ENCODE measurements at places on chromosomes 16 and 17. TPM values are rescaled to one million over a fixed set of nuclear protein-coding genes. Genes with fewer than 3 reads are reported as not detected.

DNA sequence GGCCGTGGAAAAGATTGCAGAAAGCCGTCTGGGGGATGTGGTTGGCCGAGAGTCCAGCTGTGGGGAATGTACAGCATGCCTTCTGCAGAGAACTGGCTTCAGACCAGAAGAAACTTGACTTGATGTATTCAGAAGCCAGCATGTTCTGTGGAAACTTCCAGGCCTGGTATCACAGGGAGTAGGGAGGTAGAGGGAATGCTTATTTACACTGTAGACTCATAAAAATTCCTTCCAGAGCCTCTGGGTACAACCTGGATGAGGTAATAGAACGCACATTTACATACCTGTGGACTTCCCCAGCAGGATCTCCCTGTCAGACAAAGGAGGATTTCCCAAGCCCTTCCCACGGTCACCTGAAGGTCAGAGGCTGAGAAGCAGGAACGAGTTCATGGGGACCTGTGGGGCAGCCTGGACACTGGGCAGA is 11.8 kb upstream of the GAS7 start:
- no peaks in the 10 kb centered on the region for H3K4me1 ChIP-seq
- no peaks in the 10 kb centered on the region for H3K36me3 ChIP-seq
- H3K27ac ChIP-seq: no peak overlapping the region
- H3K4me3 ChIP-seq: no peak overlapping the region

GRCh38 chr17:28324267-28324745 is 5.3 kb downstream of the TMEM97 start:
- no peak for DNase-seq
- H3K36me3 ChIP-seq: peaks cover 3% of the 10 kb centered on the region
- no peak overlapping the region for H3K27ac ChIP-seq
- H3K27me3 ChIP-seq: no peaks in the 10 kb centered on the region
- H3K4me1 ChIP-seq: peaks cover 11% of the 10 kb centered on the region

- no peaks in the 10 kb centered on the region for H3K36me3 ChIP-seq
- no peaks in the 10 kb centered on the region for H3K4me1 ChIP-seq
- H3K27me3 ChIP-seq: no peaks in the 10 kb centered on the region
- H3K27ac ChIP-seq: peak overlapping the region; percentile 70
Measured at GRCh38 chr16:68005786-68006286, 6.6 kb upstream of the DPEP2 start.

DNA sequence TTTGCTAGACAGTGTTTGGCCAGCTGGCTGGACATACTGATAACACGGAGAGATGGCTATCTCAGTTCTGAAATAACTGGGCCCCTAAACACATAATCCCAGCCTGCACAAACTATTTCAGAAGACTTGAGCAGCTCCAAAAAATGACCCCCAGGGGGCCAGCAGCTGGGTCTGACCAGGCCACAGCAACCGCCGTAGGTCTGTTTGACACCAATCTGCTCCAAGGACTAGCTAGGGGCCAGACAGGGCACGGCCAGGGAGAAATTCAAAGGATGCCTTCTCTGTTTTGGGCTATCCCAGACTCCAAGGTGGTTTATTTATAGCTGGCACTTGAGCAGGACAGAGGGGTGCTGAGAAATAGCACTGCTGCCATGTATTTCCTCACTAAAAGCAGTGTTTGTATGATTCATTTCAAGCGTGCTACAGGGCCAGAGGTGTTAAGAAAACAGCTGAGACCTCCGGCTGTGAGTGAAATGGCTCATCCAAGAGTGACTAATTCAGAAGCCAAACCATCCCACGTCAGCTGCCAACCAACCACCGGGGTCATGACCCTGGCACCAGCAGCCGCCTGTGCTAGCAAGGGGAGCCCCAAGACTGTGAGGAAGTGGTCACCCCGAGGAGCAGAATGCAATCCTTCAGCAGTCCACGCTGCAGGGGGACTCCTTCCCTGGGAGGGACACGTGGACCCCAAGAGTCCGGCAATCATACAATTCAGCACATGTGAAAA is 5.7 kb downstream of the GGA2 start:
- H3K36me3 ChIP-seq: no peaks in the 10 kb centered on the region
- H3K27me3 ChIP-seq: no peaks in the 10 kb centered on the region
- H3K4me3 ChIP-seq: no peak overlapping the region
- H3K27ac ChIP-seq: peak overlapping the region; percentile 72

- H3K4me1 ChIP-seq: peaks cover 48% of the 10 kb centered on the region
- H3K27me3 ChIP-seq: no peaks in the 10 kb centered on the region
- H3K4me3 ChIP-seq: no peak overlapping the region
- DNase-seq: peak; percentile 36
- peak overlapping the region; percentile 24 for H3K27ac ChIP-seq
Measured at GRCh38 chr17:15273141-15273793, 8.1 kb upstream of the PMP22 start.

DNA sequence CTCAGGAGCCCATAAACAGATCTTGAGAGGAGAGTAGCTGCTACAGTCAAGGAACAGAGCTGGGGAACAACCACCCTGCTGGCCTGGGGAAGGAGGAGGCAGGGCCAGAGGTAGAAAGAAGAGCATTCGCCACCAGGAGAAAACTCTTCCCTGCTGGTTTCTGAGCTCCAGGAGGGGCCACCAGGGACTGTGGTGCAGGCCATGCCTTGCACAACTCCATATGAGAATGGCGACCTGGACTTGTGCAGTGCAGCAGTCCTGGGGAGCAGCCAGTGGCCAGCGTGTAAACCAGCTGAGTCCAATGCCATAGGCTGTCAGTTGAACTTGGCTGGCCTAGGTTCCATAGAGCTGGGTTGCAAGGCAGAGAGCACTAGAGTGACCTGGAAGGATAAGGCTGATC is 11.6 kb downstream of the SLC13A2 start:
- no peak overlapping the region for H3K27ac ChIP-seq
- no peak overlapping the region for H3K4me3 ChIP-seq
- DNase-seq: no peak
- H3K27me3 ChIP-seq: peaks cover 3% of the 10 kb centered on the region
- no peaks in the 10 kb centered on the region for H3K4me1 ChIP-seq
- H3K36me3 ChIP-seq: no peaks in the 10 kb centered on the region

- H3K27ac ChIP-seq: peak overlapping the region; percentile 62
- no peaks in the 10 kb centered on the region for H3K36me3 ChIP-seq
- no peaks in the 10 kb centered on the region for H3K27me3 ChIP-seq
- no peak for DNase-seq
- peaks cover 34% of the 10 kb centered on the region for H3K4me1 ChIP-seq
Measured at GRCh38 chr17:69057280-69057679, 3.4 kb downstream of the ABCA9 start.

GRCh38 chr16:17368446-17368845 is 102.3 kb downstream of the XYLT1 start:
- H3K4me3 ChIP-seq: no peak overlapping the region
- no peak for DNase-seq
- no peaks in the 10 kb centered on the region for H3K36me3 ChIP-seq
- no peaks in the 10 kb centered on the region for H3K4me1 ChIP-seq
- H3K27me3 ChIP-seq: no peaks in the 10 kb centered on the region

GRCh38 chr16:53529513-53529912 is 26.5 kb upstream of the AKTIP start:
- H3K27me3 ChIP-seq: no peaks in the 10 kb centered on the region
- H3K4me1 ChIP-seq: no peaks in the 10 kb centered on the region
- no peak overlapping the region for H3K4me3 ChIP-seq
- no peak overlapping the region for H3K27ac ChIP-seq
- DNase-seq: no peak
- no peaks in the 10 kb centered on the region for H3K36me3 ChIP-seq

DNA sequence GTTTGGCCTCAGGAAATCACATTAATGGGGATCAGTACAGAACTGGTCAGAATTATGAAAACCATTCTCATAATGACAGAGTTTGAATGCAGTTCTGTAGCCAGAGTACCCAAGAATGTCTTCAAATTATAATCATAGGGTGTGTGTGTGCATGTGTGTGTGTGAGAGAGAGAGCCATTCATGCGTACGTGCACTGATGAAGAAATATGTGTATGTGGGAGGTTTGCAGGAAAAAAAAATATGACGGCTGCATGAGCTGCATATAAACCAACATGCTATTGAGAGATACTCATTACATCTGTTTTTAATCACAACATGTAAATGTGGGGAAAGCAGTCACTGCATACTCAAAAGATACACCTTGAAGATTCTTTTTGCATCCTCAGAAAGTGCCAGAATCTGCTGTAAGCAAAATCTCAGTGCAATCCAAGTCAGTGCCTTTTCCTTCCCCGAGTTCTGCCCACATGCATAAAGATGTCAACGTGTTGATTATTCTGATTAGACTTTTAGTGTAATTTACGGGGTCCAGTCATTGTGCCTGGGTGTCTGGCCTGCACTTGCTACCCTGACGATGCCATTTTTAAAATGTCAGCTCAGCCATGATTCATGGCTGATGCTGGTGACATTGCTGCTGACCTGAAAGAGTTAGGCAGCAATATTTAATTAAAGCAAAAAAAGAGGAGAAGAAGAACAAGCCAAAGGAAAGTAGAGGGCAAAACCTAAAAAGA is 378.7 kb upstream of the ZFHX3 start:
- no peaks in the 10 kb centered on the region for H3K27me3 ChIP-seq
- no peaks in the 10 kb centered on the region for H3K36me3 ChIP-seq
- DNase-seq: no peak
- no peak overlapping the region for H3K4me3 ChIP-seq
- no peak overlapping the region for H3K27ac ChIP-seq
- H3K4me1 ChIP-seq: no peaks in the 10 kb centered on the region

- no peak overlapping the region for H3K4me3 ChIP-seq
- no peaks in the 10 kb centered on the region for H3K27me3 ChIP-seq
- DNase-seq: no peak
- no peak overlapping the region for H3K27ac ChIP-seq
- peaks cover 5% of the 10 kb centered on the region for H3K36me3 ChIP-seq
Measured at GRCh38 chr16:70674221-70675014, 11.4 kb downstream of the MTSS2 start.

GRCh38 chr17:12709063-12709462 is 43.4 kb downstream of the MYOCD start:
- no peaks in the 10 kb centered on the region for H3K36me3 ChIP-seq
- H3K4me1 ChIP-seq: peaks cover 4% of the 10 kb centered on the region
- no peak overlapping the region for H3K27ac ChIP-seq
- H3K4me3 ChIP-seq: no peak overlapping the region

- no peak overlapping the region for H3K27ac ChIP-seq
- DNase-seq: no peak
- no peak overlapping the region for H3K4me3 ChIP-seq
- peaks cover 2% of the 10 kb centered on the region for H3K4me1 ChIP-seq
Measured at GRCh38 chr16:23842137-23842600, 6.4 kb downstream of the PRKCB start.

DNA sequence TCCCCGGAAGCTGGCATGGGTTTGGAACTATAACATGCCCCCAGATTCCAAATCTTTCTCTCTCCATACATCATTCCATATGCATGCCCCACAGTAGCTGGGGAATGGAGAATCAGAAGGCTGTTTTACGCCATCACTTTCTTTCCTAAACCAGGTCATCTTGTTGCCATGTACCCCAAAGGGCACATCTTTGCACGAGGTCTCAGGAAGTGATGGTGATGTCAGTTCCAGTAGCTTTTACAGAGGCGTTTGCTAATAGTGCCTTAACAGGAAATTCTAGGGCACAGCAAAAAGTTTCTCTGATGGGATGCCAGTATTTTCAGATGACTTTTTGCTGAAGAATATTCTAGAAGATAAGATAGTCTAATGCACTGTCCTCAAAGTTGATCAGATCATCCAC is 241.5 kb downstream of the MAF start:
- H3K4me3 ChIP-seq: no peak overlapping the region
- no peaks in the 10 kb centered on the region for H3K36me3 ChIP-seq
- no peak for DNase-seq
- H3K27me3 ChIP-seq: no peaks in the 10 kb centered on the region
- no peaks in the 10 kb centered on the region for H3K4me1 ChIP-seq

DNA sequence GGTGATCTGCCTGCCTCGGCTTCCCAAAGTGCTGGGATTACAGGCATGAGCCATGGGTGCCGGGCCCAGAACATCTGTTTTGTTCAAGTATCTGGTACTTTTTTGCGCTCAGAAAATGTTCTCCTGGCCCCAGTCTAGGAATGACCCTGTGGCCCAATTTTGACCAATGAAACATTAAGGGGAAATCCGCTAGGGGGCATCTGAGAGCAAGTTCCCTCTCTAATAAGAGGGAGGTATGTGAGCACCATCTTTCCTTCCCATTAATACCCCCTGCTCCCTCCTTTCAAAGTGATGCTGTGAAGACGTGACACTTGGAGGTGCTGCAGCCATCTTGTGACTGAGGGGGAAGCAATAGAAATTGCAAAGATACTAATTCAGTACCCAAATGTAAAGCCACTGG is 16.5 kb upstream of the CLEC3A start:
- H3K36me3 ChIP-seq: no peaks in the 10 kb centered on the region
- peaks cover 8% of the 10 kb centered on the region for H3K4me1 ChIP-seq
- no peak overlapping the region for H3K27ac ChIP-seq
- H3K27me3 ChIP-seq: no peaks in the 10 kb centered on the region

DNA sequence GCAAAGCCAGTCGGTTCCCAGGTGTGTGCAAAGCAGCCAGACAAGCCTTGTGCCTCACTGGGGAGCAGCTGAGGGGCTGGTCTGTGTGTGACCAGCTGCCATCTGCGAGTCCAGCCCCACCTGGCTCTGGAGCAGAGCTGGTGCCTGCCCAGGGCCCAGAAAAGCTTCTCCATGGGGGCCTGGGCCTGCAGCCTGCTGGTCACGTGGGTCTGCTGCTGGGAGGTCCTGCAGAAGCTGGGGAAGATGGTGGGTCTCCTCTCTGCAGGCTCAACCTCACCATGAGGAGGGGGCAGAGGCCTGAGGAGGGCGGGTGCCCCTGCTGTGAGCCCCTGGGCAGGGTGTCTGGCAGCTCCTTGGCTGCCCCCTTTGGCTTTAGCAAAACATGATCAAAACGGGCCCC is 71.9 kb downstream of the ENGASE start:
- H3K27ac ChIP-seq: no peak overlapping the region
- H3K36me3 ChIP-seq: no peaks in the 10 kb centered on the region

GRCh38 chr17:46842835-46843234 is 8.5 kb upstream of the WNT9B start:
- H3K27ac ChIP-seq: no peak overlapping the region
- DNase-seq: no peak
- H3K4me1 ChIP-seq: peaks cover 6% of the 10 kb centered on the region
- no peaks in the 10 kb centered on the region for H3K27me3 ChIP-seq

- H3K4me1 ChIP-seq: no peaks in the 10 kb centered on the region
- DNase-seq: no peak
- H3K27me3 ChIP-seq: no peaks in the 10 kb centered on the region
- H3K4me3 ChIP-seq: no peak overlapping the region
- no peak overlapping the region for H3K27ac ChIP-seq
Measured at GRCh38 chr16:72159386-72159785, 12.6 kb downstream of the PMFBP1 start.

GRCh38 chr17:80187515-80187941 is 17.7 kb downstream of the CARD14 start:
- H3K27ac ChIP-seq: no peak overlapping the region
- H3K27me3 ChIP-seq: no peaks in the 10 kb centered on the region
- H3K4me1 ChIP-seq: peaks cover 9% of the 10 kb centered on the region

Gene CD300LB
- not detected for total RNA-seq

Gene OMG
- not detected for total RNA-seq

Gene DNAI2
- total RNA-seq: 0.60 TPM

Gene C17orf113
- total RNA-seq: 2.2 TPM

Gene TPSAB1
- total RNA-seq: 13.8 TPM

Gene TEX19
- not detected for total RNA-seq

Gene NPIPA2
- not detected for total RNA-seq

Gene PDK2
- total RNA-seq: 77.7 TPM

Gene TBC1D28
- not detected for total RNA-seq
